BE2C (cell line): ENCODE measurements at places on chromosomes 13 and 19.

DNA sequence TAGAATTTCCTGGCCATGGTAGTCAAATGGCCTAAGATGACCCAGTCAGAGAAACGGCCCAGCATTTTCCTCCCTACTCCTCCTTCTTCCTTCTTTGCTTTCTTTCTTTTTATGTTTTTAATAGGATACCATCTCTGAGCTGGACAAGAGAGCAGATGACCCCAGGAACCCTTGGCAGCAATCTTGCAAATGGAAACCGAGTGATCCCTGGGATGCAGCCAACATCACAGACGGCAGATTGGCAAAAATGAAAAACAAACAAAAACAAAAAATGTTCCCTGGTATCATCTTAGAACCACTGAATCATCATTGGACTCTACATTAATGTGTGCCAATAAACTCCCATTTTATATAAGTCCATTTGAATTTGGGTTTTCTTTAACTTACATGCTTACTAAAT lies 424.4 kb downstream of the FGF14 start:
- DNase-seq = no peak

DNA sequence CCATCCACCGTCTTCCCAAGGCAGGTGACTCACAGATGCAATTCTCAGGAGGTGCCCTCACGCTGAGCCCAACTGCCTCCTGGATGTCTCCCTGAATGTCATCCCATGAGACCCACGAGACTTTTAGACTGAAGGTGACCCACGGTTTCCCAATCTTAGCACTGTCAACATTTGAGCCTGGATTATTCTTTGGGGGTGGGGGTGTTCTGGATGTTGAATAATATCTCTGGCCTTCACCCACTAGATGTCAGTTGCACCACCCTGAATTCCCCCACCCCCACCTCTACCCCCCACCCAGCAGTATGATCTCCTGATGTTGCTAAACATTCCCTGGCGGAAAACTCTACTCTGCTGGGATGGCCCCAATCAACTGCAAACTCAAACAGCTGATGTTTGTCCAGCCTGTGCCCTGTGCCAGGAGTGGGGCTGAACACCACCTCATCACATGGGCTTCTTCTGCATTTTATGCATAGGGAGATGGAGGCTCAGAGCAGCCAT lies 2.2 kb upstream of the CYP4F22 start:
- DNase-seq = no peak

GRCh38 chr19:55777528-55777927 lies 8.6 kb downstream of the RFPL4AL1 start:
- DNase-seq = peak; percentile 33

GRCh38 chr19:50972795-50973376 lies 3.5 kb upstream of the KLK6 start:
- no peak for DNase-seq

GRCh38 chr13:97348569-97349100 lies 85.3 kb upstream of the RAP2A start:
- DNase-seq = no peak

DNA sequence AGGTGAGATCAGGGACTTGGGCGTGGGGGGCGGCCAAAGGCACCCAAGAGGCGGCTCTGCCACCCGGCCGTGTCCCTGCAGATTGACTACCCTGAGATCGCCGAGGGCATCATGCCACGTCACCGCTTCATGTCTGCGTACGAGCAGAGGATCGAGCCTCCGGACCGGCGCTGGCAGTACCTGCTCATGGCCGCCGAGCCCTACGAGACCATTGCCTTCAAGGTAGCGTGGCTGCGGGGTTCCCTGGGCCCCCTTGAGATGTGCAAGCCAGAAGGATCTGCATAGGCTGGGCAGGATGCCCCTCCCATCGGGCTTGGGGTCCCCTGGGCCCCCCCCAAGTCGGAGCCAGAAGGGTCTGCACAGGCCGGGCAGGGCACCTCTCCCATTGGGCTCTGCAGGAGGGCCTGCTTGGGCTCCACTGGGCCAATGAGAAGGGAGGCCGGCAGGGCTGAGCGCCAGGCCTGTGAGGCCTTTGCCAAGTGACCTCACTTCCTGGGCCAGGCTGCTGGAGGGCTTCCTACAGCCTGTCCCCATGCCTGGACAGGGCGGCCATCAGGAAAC lies 2.2 kb upstream of the AMH start:
- no peak for DNase-seq

DNA sequence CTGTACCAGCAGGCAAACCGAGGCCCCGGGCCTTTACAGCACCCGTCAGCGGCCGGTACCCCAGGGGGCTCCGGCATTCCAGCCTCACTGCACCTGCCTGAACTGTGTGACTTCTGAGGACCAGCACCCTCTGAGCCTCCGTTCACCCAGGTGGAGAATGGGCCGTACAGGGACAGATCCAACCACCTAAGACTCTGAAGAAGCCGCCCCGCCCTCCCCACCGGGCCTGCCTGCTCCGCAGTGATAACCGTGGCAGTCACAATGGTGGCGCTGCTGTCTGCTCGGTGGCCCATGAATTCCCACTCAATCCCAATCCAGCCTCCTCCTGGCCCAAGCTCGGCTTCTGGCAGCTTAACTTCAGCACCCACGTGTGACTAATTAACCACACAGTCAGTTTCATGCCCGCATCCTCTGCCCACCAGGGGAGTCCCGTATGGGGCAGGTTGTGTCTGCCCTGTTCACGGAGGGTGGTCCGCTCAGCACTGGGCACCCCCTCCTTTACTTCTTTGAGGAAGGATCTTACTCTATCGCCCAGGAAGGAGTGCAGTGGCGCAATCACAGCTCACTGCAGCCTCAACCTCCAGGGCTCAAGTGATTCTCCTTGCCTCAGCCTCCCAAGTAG lies 3.4 kb downstream of the TCF3 start:
- DNase-seq = no peak

GRCh38 chr13:110293649-110294048 lies 13.3 kb downstream of the COL4A1 start:
- DNase-seq = no peak

GRCh38 chr13:112800057-112800456 lies 110.2 kb downstream of the ATP11A start:
- DNase-seq = no peak

DNA sequence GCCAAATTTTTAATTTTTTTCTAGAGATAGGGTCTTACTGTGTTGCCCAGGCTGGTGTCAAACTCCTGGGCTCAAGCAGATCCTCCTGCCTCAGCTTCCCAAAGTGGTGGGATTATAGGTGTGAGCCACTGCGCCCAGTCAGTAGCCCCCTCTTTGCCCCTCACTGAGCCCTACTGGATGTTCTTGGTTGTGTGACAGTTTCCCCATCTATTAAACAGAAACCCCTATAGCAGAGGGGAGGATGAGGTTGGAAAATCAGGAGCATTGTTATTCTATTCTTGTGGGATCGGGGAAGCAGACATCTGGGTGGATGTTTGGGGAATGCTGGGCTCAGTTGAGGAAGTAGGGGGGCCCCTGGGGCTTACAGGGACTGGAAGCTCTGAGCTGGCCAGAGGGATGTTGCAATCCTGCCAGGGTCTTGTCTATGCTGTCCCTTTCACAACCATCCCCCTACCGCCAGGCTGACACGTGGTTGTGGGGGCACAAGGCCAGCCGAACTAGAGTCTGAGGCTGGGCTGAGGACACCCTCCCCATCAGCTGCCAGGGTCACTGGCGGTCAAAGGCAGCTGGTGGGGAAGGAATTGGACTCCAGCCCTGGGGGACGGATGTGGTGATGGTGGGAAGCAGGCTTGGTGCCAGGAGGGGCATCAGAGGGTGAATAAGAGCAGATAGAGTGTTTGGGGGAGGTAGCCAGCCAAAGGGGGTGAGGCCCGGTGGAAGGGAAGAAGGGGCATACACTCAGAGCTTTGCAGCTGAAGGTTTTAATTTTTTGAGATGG lies 10.9 kb downstream of the APOC1 start:
- DNase-seq = no peak

DNA sequence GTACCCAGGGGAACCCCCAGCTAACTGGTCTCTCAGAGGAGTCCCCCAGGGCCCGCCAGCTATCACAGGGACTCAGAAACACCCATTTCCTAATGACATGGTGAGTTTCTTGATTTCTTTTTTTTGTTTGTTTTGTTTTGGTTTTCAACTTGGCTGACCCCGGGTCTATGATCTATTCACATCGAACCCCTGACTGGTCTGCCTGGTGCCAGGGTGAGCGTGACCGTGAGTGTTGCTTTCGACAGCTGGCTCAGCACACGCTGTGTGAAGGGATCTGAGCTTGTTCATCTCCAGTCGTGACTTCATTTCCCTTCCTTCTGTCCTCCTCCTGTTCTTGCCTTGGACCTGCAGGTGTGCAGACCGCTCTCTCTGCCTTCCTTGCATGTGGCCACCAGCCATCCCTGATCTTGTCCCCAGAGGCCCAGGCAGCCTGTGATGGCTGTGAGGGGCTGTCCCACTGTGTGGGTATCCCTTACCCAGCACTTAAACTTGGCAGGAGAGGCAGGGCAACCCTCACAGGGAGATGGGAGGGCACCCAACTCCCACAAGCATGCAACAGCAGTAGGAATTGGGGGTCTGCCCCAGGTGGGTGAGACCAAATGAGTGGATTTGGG lies 26.2 kb downstream of the TMEM161A start:
- no peak for DNase-seq

- DNase-seq = no peak
These were observed 84.8 kb downstream of the ZNF728 start for GRCh38 chr19:22918221-22918620.

- DNase-seq = no peak
These were observed 12.4 kb downstream of the ATP12A start for GRCh38 chr13:24692561-24692960.

DNA sequence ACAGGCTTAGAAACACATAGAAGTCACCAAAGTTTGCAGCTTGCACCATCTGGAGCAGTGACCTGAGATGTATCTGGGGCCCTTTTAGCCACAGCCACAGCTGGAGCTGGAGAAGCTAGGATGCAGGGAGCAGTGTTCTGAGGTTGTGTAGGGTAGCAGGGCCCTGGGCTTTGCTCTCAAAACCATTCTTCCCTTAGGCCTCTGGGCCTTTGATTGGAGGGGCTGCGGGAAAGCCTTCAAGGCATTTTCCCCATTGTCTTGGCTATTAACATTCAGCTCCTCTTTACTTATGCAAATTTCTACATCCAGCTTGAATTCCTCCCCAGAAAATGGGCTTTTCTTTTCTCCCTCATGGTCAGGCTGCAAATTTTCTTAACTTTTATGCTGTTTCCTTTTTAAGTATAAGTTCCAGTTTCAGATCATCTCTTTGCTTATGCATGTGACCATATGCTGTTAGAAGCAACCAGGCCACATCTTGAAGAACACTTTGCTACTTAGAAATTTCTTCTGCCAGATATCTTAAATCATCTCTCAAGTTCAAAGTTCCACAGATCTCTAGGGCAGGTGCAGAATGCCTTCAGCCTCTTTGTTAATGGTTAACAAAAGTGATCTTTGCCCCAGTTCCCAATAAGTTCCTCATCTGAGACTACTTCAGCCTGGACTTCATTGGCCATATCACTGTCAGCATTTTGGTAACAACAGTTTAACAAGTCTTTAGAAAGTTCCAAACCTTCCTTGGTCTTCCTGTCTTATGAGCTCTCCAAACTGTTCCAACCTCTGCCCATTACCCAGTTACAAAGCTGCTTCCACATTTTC lies 48.5 kb downstream of the NBEA start:
- DNase-seq = no peak

- DNase-seq = no peak
These were observed 138.2 kb downstream of the CRYL1 start for GRCh38 chr13:20387441-20387971.

DNA sequence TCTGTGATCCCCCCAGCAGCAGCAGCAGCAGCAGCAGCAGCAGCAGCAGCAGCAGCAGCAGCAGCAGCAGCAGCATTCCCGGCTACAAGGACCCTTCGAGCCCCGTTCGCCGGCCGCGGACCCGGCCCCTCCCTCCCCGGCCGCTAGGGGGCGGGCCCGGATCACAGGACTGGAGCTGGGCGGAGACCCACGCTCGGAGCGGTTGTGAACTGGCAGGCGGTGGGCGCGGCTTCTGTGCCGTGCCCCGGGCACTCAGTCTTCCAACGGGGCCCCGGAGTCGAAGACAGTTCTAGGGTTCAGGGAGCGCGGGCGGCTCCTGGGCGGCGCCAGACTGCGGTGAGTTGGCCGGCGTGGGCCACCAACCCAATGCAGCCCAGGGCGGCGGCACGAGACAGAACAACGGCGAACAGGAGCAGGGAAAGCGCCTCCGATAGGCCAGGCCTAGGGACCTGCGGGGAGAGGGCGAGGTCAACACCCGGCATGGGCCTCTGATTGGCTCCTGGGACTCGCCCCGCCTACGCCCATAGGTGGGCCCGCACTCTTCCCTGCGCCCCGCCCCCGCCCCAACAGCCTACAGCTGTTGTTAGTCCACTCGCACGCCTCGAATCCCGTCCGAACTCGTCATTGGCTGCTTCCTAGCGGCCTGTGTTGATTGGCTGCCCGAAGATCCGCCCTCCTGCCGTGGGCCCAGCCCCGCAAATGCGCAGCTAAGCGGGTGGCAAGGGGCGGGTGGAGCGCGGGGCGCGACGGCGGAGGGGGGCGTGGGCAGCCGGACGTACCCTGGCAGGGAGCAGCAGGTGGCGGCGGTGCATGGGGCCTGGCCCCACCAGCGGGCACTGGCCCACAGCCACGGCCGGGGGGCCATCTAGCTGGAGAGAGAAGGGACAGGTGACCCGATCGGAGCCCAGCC lies 1.4 kb upstream of the SIX5 start:
- peak; percentile 99 for DNase-seq

DNA sequence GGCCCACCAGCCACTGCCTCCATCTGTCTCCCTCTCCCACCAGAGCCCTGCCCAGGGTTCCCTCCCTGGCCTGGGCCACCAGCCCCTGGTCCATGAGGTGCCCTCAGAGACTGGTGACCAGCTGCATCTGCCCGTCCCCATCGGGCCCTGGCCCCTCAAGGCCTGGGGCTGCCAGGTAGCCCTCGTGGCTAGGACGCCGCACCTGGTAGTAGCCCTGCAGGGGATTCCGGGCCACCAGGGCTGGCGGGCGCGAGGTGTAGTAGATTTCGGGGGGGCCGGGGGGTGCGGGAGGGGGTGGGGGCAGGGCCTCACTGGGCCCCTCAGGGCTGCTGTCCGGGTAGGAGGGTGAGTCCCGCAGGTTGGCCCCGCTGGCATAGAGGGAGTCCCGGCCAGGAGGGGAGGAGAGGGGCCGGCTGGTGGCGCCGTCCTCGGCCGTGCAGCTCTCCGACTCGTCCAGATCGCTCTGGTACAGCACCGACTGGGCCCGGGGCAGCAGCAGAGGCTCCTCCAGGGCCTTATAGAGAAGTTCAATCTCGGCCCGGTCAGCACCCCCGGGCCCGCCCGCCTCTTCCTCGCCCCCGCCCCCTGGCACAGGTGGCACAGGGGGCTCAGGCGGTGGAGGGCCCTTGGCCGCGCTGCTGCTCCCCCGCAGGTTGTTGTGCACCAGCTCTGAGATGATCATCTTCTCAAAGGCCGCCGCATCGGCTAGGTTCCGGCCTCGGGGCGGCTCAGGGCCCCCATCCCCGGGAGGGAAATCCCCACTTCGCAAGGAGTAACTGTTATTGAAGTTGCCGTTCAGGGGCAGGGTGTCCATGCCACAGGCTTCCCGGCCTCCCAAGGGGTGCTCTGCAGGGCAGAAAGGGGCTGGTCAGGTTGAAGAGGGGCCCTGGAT lies 14.6 kb upstream of the ASF1B start:
- DNase-seq = no peak

DNA sequence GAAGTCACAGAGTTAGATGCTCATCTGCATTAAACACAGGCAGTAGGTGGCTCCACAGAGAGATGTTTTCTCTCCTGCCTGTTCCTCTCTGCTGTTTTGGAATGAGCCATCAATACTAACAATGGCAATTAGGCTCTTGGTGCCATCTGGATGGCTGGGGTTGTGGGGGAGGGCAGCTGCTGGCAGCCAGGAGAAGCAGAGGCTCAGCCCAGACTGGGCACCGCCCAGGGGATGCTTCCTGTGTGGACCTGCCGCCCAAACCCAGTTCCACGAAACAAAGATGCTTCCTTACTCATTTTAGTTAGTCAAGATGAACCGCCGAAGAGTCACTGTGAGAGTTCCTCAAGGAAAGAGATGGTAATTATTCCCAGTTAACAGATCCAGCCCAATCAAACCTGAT lies 50.8 kb upstream of the PCDH8 start:
- DNase-seq = no peak
